ENCODE measurements at places on chromosomes 12 and 14.

- no peak for DNase-seq
Observed at GRCh38 chr14:24160499-24160849, 591 bp upstream of the IRF9 start.

- no peak for DNase-seq
Observed at GRCh38 chr12:6297170-6297569, 13.3 kb upstream of the PLEKHG6 start.

GRCh38 chr12:123050331-123050831 lies 69.9 kb downstream of the ARL6IP4 start:
- no peak for DNase-seq

GRCh38 chr14:99546234-99546879 lies 57.6 kb downstream of the CCDC85C start:
- no peak for DNase-seq

DNA sequence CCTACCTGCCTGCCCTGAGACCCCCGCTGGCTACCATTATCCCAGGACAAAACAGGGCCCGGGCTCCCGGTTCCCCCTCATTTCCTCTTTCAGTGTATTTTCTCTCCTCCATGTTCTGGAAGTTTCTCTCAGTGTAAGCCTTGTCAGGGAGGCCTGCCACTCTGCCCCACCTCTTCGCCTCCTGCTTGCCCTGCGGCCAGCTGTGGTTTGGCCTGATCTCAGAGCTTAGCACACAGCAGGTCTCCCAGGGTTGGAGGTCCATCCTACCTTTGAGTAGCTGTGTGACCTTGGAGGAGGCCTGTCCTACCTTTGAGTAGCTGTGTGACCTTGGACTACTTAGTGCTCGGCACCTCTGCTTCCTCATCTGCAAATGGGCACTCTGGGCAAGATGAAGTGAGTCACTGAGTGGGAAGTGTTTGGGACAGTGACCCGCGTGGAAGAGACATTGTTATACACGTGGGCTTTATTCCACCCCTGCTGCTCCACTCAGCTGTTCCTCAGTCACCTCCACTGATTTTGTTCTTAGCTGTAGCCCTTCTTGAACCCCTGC lies 212.7 kb downstream of the ZFP36L1 start:
- no peak for DNase-seq

DNA sequence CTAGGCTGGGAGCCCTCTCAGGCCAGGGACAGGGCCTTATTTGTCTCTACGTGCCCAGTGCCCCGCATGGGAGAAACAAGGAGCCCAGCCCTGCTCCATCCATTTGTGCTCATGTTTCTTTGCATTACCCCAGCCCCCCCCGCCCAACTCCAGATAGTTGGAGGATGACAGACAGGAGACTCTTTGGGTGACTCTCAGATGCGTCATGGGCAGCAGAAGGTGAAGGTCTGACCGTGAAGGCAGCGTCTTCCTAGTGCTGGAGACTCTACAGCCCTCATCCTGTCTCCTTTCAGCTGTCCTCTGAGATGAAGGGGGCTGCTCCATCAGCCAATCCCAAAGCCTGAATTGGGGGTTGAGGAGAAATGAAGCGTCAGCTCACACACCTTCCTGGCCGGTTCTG lies 283 bp upstream of the PSMB11 start:
- no peak for DNase-seq

DNA sequence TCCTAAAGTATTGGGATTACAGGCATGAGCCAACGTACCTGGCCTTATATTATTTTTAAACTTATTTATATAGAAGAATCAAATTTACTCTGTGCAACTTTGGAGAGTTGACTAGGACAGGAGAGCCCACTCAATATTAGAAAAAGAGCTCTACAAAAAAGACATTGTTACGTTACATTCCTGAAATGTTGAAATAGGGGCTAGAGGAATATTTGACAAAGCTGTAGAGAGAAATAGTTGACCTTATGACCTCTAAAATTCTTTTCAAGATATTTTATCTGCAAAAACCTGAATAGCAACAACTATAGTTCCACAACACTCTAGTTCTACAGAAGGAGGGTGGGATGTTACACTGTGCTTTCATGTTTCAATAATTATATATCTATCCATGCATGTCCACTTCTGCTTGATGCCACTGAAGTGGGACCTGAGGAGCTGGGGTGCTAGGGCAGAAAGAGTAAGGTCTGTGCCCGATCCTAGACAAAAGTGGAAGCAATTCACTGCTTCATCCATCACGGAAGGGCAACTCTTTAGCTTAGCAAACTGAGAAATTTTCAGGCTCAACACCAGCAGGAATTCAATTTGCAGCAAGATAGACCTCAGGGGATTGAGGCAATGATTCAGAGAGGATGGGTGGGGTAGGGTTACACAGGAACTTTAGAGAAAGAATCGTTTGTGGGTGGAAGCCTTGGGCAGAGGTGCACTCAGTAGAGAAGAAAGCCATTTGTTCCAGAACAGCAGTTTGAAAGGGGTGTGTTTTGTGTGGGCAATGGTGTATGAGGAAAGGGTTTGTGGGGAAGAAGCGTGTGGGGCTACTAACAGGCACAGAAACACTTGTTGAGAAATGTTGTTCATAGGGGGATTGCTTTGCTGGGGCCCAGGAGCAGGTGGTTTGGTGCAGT lies 16.0 kb upstream of the RNASE10 start:
- no peak for DNase-seq

GRCh38 chr14:77889971-77890442 lies 90.1 kb downstream of the ADCK1 start:
- no peak for DNase-seq

GRCh38 chr14:68089146-68089731 lies 269.7 kb downstream of the RAD51B start:
- DNase-seq, result no peak

- no peak for DNase-seq
Observed at GRCh38 chr12:49061157-49061650, 610 bp upstream of the KMT2D start.

DNA sequence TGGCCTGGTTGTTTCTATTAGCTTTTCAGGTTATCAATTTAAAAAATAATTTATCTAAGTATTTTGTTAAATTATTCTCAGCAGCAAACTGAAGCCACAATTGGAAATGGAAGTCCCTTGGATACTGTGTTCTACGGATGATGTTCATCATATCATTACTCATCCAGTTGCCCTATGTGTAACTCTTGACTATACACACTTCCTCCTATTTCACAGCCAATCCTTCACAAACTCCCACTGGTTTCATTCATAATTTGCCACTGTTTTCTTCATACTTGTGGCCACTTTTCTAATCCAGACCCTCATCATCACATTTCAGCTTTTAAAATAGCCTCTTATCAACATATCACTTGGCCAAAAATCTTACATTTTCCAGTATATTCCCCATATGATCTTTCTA lies 84.0 kb downstream of the CATSPERB start:
- DNase-seq, result no peak

DNA sequence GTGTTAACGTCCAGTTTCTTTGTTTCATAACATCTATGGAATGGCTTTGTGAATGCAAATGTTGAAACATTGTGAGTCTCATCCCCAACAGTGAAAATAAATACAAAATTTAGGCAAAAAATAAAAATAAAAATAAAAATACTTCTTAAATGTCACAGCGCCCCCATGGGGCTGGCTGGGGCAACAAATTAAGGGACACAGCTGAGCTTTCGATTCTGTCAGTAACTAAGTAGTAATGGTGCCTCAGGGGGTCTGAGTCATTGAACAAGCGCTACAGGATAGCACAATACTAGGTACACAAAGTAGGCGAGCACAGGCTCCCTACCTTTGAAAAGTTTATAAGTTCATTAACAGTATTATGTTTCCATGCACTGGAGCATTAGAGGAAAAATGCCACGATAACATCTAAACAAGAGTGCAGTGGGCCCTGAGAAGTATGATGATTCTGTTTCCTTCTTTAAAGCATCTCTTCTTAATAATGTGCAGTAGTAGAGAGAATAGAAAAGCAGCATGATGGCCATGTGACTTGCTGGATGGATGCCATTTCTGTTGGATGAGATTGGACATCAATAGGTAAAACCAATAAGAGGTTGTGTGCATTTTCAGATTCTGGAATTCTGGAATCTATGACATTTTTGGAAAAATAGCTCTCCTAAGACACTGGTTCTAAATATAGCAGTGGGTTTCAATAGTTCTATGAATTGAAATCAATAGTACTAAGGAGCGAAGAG lies 667.2 kb downstream of the DIO2 start:
- no peak for DNase-seq

DNA sequence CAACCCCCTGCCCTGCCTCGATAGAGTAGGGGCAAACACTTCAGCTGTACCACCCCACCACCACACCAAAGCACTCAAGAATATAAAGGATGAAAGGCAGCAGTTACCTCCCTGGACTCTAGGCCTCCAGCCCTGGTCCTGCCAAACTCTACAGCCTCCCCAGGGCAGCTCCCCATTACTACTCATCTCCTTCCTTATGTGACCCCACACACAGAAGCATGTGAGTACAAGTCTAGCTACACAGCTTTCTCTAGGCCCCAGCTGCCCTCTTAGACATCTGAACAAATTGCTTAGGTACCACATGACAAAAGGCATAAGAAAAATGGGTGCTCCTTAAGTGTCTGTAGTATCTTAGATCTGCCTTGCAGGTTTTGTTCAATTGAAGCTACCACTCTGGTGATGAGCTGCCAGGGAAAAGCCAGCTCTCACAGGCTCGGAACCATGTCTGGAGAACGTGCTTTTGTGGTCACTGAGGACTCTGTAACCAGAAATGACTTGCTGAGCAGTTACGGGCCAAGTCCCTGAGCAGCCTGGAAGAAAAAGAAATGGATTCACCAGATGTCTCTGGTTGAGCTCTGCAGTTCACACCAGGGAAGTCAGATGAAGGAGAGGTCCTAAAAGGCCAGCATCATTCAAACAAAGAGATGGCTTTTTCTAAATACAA lies 32.8 kb downstream of the FMNL3 start:
- DNase-seq, result no peak

- DNase-seq, result peak; percentile 77
Observed at GRCh38 chr12:57111031-57111734, at the start of gene STAT6. Gene STAT6 (minus strand): TSS chr12:57111362. CDS start chr12:57108278, 3,084 bp downstream.
